Lower leg skin (tissue), 4 donors: ENCODE measurements at places on chromosomes 5 and 9. TPM values are rescaled to one million over a fixed set of nuclear protein-coding genes. Genes with fewer than 3 reads are reported as not detected.
A peak's percentile ranks its signal among the peaks of the same experiment; 100 is the strongest.

DNA sequence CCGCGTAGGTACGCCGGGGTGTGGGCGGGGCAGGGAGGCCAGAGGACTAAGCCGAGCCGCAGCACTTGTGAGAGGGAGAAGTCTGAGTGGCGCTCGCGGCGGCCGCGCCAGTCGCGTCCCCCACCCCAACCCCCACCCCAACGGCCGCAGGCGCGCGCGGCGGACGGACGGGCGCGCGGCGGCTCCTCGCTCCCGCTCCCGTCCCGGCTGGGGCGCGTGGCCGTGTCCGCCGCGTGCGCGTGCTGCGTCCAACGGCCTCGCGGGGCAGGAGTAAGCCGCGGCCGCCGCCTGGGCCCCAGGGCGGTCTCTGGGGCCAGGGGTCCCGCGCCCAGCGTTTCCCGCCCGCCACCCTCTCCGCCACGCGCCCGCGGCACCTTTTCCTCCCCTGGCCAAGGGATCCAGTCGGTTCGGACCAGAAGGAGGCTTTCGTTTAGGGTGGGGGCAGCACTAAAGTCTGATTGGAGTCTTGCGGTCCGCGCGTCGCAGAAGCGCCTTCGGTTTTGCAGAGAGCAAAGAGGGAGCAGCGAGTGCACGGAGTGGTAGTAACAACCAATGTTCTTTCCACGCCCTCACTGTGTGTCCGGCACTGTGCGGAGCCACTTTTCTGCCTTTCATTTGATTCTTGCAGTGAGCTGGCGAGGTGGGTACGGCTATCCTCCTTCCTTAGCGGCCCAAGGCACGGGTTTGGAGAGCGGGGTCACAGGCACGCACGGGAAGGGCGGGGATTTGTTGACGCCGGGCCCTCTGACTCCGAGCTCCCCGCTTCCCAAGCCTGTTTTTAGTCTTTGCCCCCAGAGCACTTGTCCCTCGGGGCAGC lies 483 bp downstream of the G3BP1 start:
- peak; percentile 89 for DNase-seq

DNA sequence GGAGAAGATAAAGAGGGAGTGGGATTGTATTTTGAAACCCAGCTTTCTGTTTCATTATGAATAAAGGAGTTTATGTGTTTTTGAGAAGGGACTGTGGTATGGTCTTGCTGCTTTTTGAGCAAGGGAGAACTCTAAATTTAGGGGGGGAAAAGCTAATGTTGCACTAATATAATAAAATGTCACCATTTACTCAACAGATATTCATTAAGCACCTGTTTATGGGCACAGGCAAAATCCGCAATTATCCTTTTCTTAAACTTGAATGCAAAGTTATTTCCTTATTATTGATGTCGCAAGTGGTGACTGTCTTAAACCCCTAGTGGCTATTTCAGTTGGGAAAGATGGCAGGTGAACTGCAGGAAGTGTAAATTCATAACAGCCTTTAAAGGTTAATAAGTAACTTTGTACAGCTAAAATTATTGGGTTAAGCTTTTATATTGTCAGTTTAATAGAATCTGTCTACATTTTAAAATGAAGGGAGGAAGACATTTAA lies 1.5 kb downstream of the CDC42SE2 start:
- DNase-seq: no peak

DNA sequence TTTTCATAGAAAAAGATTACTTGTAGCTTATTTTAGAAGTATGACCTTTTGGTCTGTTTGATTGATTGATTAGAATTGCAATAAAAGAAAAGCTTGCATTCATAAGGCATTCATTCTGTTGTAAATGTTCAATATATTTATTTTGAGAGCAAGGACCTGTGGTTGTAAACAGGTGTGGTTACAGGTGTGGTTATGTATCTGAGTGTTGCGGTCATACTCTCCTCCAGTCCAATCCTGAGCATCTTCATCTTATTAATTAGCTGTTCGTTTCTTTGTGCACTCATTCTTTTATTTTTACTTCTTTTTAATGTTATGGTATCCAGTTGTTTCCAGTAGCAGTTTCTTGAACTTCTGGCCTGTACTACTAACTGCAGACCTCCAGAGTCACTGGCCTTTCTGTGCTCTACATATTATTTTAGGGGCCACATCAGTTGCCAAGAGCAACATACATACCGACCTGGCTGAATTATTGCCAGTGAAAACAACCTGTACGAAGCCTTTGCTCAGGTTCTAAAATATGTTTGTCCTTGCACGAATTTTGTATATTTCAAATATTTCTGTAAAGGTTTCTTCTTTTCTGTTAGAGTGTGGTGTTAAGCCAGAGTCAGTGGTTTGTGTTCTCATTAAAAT lies 128.7 kb downstream of the CDC42SE2 start:
- DNase-seq: no peak

GRCh38 chr9:120385606-120386389 lies 194.2 kb downstream of the CDK5RAP2 start:
- peak; percentile 74 for DNase-seq

DNA sequence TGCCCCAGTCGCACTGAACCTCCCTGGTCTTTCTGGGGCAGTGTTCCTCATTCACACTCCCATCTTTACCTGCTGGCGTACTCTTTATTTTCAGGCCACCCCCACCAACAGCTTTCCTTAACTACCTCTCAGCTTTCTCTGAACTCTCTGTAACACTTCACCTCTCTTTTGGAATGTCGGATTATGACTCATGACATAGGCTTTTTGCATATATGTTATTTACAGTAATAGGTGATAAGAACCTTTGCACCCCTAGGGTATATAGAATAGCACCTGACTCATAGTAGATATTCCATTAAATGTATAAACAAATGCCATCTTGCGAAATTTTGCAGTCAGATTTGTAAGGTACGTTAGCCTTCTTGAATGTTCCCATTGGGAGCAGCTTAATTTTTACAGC lies 52.9 kb upstream of the MIER3 start:
- no peak for DNase-seq

GRCh38 chr5:169988947-169989346 lies 8.7 kb upstream of the INSYN2B start:
- no peak for DNase-seq

- DNase-seq: peak; percentile 45
Observed at GRCh38 chr9:70609542-70610286, 195.3 kb upstream of the KLF9 start.

DNA sequence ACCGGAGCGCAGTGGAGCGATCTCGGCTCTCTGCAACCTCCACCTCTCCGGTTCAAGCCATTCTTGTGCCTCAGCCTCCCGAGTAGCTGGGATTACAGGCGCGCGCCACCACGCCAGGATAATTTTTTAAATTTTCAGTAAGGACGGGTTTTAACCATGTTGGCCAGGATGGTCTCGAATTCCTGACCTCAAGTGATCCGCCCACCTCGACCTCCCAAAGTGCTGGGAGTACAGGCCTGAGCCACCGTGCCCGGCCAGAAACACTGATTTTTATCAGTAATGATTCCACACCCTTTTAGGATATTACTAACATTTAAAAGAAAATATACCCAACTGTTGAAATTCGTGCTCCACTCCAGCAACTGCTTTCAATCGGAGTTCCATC lies 464 bp upstream of the FAM151B start:
- DNase-seq: no peak

GRCh38 chr9:98117984-98118639 lies 910 bp downstream of the TRIM14 start:
- DNase-seq: no peak

Gene PAXX
- 54.1 TPM for total RNA-seq

Gene SLC46A2
- 63.4 TPM for total RNA-seq
